Fibroblast of skin of left biceps (primary cell): ENCODE measurements at places on chromosomes 3 and 15.
A peak's percentile ranks its signal among the peaks of the same experiment; 100 is the strongest.

- peak; percentile 50 for DNase-seq
These were observed 17.3 kb upstream of the GBE1 start for GRCh38 chr3:81778678-81779182.

DNA sequence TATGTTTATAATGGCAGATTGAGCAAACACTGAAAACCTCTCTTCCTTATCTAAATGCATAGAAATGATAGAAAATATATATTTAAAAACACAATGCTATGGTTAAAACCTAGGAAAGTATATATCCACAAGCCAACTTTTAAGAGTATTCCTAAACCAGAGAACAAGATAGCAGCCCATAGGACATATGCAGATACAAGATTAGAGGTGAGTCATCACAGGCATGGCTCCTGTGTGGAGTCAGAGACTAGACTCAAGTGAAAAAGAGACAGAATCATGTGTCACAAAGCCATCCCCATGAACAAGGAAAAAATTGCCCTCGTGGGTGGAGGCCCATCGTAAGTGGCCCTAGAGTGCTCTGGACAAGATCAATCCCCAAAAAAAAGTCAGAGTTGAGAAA, 199.4 kb upstream of the PPP2R3A start:
- DNase-seq, result no peak

- DNase-seq, result no peak
These were observed 963.2 kb downstream of the ROBO2 start for GRCh38 chr3:78003090-78003489.

- peak; percentile 15 for DNase-seq
These were observed 82.3 kb upstream of the NPHP3 start for GRCh38 chr3:132804498-132804897.

- DNase-seq, result peak; percentile 53
These were observed 4.7 kb upstream of the GOLGA8B start for GRCh38 chr15:34588046-34588674.

DNA sequence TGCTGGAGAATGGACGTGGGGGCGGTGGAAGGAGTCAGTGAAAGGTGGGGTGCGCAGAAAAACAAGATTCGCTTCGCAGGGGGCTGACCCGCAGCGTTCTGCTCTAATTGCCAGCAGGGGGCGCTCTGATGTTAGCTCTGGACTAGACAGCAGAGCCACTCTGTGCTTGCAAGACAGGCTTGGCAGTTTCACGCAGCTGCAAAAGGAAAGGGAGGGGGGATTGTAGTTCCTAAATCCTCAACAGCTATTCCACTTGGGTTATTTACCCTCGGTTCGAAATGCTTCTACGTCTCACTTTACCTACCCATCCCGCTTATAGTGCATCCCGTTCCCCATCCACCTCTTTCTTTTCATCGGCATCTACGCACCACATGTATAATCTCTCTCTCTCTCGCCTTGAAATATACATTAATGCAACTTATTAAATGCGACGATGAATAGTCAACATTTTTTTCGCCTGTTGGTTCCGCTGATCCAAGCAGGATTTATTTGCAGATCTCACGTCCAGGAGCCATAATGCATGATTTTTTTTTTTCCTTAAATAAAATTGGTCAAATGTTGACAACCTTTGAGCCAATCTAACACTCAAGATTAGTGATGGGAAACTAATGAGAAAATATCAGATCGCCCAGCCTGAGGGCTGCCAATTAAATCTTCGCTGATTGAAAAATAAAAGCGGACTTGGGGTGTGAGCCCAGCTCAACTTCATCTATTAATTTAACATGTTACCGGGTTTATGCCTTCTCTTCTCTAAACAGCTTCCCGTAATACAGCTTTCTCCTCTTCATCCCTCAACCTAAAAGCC, 216.4 kb downstream of the MEIS2 start:
- peak; percentile 68 for DNase-seq

DNA sequence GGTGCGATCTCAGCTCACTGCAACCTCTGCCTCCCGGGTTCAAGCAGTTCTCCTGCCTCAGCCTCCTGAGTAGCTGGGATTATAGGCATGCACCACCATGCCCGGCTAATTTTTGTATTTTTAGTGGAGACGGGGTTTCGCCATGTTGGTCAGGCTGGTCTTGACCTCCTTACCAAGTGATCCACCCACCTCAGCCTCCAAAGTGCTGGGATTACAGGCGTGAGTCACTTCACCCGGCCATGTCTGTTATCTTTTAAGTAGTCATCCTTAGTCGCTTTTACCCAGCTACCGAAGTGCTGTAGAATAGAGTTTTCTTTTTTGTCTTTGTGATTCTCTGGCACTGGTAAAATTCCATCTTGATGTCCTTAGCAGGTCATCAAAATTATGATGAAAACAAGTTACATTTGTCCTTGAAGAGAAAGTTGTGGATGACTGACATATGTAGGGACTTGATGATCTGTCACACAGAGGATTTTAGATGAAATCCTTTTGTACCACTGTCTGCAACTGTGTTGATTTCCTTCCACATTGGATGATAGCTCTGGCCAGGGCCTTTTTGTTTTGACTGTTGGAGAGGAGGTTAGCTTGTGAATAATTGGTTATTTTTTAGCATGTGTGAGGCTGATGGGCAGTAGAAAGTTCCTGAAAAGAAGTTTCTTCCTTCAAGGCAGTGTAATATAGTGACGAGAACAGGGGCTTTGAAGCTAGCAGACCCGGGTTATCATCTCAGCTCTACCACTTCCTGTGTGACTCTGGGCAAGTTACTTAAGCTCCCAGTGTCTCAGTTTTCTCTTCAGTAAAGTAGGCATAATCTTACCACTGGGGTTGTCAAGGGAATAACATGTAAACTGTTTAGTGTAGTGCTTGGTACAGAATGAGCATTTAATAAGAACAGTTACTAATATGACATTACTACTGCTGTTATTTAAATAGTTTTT, 18.8 kb downstream of the ATG7 start:
- DNase-seq, result no peak

DNA sequence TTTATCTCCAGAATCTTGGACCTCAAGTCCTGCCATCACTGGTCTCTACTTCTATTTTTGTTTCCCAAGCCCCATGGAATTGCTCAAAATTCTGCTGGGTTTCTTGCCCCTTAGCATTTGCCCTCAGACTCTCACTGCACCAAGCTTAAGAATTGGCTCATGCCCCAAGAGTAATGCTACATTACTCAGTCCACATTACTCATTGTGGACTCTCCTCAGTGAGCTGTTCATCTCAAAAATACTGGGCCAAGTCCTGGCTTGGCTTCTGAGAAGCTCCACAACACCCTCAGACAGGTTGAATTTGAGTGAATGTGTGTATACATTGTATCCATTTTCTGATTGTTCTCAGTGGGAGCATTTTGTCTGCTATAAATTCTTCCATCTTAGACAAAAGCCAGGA, 364.4 kb upstream of the ARHGEF26 start:
- no peak for DNase-seq

GRCh38 chr15:34582461-34583371, 735 bp downstream of the GOLGA8B start:
- DNase-seq, result no peak
